Cardiac fibroblast (primary cell): ENCODE measurements at places on chromosomes 13 and 19.

- no peak for DNase-seq
Measured at GRCh38 chr13:40429706-40430545, 236.5 kb downstream of the FOXO1 start.

- DNase-seq: no peak
Measured at GRCh38 chr19:28864024-28864503, 348.9 kb downstream of the UQCRFS1 start.

DNA sequence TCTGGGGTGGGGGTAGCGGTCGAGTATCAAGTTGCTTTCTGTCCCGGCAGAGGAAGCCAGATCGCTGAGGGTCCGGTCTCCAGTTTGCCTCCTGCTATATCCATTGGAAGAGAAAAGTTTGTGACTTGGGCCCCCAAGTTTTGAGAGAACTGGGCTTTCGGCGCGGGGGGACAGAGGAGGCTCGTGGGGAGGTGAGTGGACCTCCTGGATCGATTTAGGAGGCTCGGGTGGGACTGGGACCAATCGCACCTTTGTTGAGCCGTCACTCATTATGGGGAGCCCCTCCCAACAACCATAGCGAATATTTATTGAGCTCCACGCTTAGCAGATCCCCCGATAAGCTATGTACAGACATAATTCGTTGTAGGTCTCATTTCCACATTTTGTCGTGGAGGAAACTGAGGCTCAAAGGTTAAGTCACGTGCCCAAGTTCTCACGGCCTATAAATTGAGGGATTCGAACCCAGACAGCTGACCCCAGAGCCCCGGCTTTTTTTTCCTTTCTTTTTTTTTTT lies 909 bp downstream of the RFXANK start:
- DNase-seq: peak; percentile 7

GRCh38 chr13:94660695-94661326 lies 51.5 kb downstream of the SOX21 start:
- DNase-seq: peak; percentile 42

DNA sequence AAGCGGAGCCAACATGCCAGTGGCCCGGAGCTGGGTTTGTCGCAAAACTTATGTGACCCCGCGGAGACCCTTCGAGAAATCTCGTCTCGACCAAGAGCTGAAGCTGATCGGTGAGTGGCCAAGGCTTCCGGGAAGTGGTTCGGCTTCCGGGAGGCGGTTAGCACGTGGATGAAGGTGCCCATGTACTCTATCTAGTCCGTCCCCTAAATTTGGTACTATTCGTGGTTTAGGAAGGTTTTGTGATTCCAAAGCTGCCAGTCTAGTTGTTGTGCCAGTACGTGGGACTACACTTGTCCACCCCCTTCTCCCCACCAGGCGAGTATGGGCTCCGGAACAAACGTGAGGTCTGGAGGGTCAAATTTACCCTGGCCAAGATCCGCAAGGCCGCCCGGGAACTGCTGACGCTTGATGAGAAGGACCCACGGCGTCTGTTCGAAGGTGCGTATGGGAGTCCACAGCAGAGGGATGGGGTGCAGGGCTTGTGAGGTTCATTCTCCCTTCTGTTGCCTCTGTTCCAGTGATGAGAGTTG lies 579 bp downstream of the RPS9 start:
- no peak for DNase-seq

DNA sequence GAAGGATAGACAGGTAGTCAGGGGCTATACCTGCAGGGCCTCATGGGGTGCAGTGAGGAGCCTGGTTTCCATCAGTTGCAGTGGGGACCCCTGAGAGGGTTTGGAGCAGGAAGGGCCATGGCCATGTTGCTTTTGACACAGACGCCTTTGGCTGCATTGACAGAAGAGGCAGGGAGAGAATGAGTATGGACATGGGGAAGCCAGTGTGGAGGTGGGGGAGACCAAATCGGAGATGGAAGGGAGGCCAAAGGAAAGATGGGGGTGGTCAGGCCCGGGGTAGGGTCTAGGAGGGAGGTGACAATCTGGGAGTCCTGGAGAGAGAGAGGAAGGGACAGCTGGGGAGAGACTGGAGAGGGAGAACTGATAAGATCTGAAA lies 1.3 kb downstream of the HSD11B1L start:
- DNase-seq: no peak

DNA sequence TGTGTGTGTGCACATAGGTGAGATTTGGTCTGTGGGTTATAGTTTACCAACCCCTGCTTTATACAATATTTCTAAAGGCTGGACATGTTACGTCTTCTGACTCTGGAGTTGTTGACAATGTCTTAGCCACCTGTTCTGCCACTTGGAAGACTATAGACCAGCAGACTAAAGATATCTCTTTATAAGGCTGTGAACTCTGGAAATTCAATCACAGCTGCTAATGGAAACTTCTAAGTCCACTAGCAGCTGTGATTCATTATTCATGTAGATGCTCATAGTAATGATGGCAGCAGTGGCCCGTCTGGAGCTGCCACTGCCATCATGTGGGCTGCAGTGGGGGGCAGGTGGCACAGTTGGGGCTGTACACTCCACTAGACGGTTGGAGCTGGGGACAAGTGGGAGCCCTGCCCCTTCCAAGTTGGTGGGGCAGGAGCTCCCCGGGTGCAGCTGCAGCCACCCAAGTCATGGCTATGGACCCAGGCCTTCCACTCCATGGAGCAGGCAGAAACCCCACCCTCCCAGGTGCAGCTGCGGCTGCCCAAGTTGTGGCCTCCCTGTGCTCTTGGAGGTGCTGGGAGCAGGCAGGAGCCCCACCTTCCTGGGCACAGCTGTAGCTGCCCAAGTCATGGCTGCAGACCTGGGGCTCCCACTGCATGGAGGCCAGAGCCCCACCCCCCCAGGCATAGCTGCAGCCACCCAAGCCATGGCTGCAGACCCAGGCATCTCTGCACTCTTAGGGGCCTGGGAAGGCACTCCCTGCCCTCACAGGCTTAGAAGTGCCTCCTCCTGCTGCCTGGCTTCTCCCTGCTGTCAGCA lies 8.8 kb downstream of the IGFL4 start:
- DNase-seq: no peak

- DNase-seq: no peak
Measured at GRCh38 chr13:77868717-77869116, 49.9 kb downstream of the EDNRB start.

GRCh38 chr13:100362781-100363180 lies 225.8 kb downstream of the GGACT start:
- DNase-seq: no peak

GRCh38 chr13:42495751-42496150 lies 78.2 kb upstream of the TNFSF11 start:
- no peak for DNase-seq

DNA sequence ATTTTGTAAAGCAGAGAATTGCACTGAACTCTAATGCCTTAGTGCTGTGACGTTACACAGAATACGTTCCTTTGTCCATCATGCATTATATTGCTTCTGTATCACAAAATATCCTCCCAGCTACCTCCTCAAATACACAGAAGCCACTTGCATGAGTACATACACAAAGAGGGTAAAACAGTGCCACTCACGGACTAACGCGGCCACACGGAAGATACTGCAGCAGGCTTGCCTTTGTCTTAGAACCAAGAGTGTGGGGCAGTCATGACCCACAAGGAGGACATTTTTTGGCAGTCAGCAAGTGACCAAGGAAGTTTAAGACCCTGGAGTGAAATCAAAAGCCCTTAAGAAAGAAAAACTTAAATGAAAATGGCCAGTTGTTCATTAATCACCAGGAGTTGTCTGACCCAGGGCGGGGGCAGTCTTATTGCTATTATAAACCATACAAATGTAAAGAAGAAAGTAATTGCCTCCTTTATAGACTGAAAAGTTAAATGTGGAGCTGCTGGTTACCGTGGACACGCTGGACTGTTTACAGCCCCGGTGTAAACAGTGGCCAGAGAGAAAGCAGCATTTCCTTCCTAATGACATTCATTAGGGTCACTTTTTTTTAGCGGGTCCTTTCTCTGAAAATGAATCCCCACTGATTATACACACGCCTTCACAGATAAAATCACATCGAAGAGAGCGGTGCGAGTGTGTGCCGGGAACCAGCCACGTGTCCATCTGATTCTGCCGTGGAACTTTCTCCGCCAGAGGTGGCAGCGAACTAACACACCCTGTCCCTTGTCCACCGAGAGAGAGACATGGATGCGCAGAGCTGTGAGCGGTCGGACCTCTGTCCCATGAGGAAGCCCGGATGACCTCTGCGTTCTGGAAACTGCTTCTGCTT lies 66.8 kb downstream of the SOX1 start:
- DNase-seq: no peak
